ENCODE measurements at places on chromosomes 5 and 9.
A peak's percentile ranks its signal among the peaks of the same experiment; 100 is the strongest.

DNA sequence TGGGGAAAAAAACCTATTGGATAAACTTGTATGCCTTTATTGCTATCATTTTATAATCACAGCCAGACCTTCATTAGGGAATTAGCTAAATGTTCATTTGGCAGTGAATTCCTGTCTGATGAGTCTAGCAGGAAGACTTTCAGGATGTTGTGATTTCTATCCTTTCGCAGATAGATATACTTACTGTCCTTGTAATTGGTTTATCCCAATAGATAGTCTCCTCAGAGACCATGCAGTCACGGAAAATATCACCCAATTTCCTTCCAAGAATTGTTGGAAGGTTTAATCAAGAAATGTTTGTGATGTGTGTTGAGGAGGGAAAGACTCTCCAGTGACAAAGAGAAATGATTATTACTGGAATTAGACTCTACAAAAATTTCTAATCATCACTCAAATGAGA is 1937.9 kb upstream of the WWC1 start:
- no peak for DNase-seq

GRCh38 chr9:126956917-126957686 is 42.5 kb downstream of the RALGPS1 start:
- DNase-seq, result no peak

DNA sequence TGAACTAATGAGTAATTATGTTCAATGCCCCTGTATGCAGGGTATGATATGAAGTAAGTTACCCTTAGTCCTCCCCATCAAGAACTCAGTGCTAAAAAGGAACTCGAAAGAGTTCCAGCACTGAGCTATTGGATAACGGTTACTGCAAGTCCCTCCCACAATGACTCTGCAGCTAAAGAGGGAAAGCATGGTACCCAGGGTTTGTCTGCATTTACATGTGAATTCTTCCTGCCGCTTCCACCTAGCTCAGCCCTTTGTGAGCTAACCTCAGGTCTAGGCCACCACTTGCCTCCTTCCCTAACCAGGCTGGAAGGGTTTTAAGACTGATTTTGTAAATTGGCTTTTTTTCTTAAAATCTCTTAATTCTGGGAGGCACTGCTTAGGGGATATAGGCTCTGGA is 376.8 kb downstream of the EBF1 start:
- DNase-seq, result no peak

GRCh38 chr5:94240134-94240533 is 378.3 kb downstream of the KIAA0825 start:
- DNase-seq, result no peak

- no peak for DNase-seq
Measured at GRCh38 chr9:134459164-134459563, 132.9 kb downstream of the RXRA start.

DNA sequence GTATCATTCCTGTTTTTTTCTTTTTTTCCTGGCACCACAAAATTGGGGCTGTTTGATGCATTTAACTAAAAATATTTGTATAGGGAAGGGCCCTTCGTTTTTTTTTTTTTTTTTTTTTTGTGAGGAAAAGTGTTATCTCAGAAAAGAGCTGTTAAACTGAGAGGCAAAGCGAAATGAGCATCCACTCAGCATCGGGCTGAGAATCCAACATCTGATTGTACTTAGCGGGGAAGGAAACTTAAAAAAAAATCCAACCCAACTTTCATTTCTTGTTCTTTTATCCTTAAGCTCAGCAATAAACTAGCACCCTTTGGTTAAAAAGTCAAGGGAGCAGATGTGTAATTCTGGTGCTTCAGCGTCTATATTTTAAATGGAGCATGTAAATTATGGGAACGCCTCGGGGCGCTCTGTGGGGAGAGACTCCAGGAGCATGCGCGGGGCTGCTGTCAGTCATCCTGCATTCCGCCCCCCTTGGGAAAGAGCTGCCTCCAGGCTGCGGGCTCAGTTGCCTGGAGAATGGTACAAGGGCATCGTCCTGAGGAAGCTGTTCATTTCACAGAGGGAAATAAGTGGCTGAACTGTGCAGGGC is 33.3 kb downstream of the DMRT2 start:
- no peak for DNase-seq

DNA sequence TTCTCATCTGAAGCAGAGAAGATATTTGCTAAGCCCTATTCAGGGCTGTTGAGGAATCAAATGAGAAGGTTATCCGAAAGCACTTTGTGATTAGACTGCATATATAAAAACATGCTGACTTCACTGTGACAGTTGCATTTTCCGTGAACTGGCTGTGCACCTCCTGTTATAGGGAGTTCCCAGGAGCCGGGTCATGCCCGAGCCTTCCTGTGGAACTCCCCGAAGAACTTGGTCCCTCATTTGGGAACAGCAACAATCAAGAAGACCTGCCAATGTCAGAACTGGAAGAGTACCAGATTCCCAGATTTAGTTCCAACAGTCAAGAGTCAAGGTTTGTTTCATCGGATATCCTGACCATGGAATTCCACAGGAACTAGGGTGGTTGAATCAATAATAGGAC is 130.4 kb upstream of the RAI14 start:
- no peak for DNase-seq

DNA sequence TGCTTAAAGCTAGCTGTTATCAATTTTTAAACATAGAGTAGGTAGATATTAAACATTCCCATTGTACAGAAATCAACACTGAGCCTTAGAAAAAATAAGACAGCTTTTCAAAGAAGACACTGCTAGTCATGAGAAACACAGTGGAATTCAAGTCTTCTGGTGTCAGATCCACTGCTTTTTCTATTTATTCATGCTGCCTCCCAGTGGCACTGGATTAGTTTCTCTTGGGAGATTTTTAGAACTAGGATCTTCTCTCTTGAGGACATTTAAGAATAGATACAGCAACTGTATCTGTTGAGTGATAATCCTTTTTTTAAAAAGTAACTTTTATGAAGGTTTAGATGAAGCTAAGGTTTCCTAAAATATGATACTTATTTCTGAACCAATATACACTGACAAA is 1635.4 kb upstream of the C9orf72 start:
- no peak for DNase-seq

- DNase-seq, result no peak
Measured at GRCh38 chr5:172114875-172115422, 73.1 kb downstream of the STK10 start.

DNA sequence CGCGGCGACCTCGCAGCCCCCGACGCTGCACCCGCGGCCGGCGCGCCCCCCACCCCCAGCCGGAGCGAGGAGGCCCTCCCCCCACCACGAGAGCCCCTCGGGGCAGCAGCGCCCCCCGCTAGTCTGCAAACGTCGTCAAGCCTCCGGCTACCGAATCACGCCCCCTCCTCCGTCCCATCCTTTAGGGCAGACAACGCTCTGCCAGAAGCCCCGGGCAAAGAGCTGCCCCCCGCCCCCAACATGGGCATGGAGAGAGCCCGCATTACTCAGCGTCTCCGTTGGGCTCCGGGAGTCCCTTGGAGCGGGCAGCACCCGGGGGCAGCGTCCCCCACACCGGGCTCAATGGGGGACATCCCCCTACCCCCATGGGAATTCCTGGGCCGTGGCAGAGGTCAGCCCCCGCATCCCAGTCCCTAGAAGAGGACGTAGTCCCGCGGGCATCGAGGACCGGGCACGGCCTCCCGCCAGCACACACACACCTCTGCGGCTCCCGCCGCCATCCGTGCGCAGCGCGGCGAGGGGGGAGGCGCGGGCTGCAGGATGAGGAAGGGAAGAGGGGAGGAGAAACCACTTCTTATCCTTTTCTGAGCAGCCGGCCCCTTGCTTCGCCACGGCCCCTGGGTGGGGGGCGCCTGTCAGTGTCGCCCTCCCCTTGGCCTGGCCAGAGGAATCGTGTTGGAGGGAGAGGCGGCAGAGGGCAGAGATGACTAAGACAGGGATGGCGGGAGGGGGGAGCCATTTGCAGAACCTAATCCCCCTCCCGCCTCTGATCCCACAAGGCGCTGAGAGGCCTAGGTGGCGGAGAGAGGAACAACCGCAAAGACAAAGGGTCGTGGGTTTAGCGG is 750 bp downstream of the DNM1 start:
- no peak for DNase-seq

- DNase-seq, result no peak
Measured at GRCh38 chr9:6440405-6440804, 27.4 kb downstream of the UHRF2 start.

- DNase-seq, result no peak
Measured at GRCh38 chr9:92253656-92254055, 39.8 kb downstream of the IARS1 start.

DNA sequence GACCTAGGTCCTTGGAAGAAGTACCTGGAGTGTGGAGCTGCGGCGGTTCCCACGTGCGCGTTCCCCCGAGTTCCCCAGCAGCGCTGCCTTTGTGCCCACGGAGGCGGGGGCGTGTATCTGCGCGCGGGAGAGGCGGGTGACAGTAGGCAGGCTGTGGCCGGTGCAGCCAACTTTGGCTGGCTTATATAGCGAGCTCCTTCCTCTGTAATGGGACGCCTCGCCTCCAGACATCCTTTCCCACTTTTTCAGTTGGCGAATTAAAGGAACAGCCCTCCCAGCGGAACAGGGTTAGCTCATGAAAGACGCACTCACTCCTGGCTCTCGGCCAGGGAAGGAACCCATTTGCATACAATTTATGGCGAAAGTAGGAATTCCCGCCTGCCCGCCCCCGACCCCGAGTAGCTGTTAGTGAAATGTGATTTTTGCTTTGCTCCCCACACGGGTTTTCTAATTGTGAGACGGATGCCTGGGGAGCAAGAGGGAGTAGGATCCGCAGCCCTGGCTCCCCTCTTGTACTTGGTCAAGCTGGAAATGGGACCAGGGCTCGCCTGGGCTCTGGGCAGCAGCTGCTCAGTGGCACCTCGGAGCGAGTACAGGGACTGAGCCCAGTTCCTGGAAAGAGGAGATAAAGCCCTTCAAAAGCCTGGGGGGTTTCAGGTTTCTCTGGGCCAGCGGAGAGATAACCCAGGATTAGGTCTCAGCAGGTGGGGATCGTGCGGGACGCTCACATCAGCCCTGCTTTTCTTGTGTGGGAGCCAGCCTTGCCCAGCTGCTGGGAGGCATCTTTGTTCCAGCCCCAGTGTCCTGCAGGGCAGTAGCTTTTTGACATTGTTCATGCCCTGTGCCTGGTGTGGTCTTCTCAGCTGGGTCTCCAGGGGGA is at the start of gene TNC:
Gene TNC, minus strand, starts transcription at position 159 of the 880 bp plus-strand sequence. CDS start 27,139 bp downstream, outside the sequence.
- DNase-seq, result peak; percentile 35

DNA sequence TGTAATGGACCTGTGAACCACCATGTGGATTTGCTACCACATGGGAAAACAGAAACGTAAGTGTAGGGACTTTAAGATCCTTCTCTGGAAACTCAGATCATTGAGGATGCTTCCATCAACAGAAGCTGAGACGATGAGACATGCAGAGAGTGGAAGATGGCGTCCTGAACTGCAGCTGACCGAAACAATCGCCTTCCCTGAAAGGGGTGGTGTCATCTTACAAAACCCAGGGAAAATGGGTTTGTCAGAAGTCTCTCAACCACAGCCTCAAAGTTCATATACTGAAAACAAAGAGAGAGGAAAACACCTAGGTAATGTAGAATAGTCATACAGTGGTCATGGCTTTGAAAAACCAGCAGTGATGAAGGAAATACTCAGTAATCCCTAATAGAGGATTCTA is 6.6 kb upstream of the PTPN3 start:
- no peak for DNase-seq

GRCh38 chr9:35116539-35116897 is 856 bp upstream of the ATOSB start:
- no peak for DNase-seq

DNA sequence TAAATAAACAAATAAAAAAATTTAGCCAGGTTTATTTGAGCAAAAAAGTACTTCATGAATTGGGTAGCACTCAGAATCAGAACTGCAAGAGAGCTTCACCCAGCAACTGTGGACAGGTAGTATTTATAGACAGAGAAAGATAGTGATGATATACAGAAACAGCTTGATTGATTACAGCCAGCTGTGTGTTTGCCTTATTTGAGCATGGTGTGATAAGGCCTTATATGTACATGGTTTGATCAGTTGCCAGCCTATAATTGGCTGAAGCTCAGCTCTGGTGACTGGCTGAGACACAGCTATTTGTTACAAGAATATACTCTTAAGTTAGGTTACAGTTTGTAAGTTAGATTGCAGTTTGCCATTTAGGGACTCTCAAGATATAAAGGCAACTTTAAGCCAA is 34.3 kb upstream of the ARL15 start:
- DNase-seq, result no peak

DNA sequence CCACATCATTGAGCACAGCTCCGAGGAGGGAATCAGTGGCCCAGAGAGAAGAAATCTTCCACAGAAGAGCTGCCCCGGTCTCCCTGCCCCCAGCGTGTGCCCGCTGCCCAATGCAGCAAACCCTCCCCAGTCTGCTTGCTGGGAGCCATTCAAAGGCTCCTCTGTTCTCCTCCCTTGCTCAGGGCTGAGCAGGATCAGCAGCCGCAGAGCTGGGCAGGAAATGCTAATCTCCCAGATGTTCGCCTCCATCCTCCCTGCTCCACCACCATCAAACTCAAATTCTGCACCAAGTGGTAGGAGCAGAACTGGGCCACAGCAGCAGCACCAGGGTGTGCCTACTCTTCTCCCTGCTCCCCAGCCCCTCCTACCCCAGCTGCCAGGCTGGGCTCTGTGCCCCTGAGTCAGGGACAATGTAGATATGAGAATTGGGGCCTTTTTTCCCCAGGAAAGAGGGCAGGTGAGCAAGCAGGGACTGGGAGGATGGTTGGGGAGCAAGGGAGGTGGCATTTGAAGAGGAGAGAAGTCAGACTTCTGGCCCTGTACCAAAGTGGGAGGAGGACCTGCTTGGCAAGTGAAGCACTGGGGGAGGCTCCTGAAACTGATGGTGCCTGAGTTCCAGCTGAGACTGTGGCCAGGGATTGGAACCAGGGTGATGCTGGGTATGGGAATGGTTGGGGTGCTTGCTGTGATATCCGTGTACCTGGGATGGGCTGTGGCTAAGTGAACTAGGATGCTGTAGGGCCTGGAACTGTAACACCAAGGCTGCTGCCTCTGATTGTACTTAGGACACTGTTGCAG is 1.9 kb upstream of the PCDH1 start:
- DNase-seq, result no peak

DNA sequence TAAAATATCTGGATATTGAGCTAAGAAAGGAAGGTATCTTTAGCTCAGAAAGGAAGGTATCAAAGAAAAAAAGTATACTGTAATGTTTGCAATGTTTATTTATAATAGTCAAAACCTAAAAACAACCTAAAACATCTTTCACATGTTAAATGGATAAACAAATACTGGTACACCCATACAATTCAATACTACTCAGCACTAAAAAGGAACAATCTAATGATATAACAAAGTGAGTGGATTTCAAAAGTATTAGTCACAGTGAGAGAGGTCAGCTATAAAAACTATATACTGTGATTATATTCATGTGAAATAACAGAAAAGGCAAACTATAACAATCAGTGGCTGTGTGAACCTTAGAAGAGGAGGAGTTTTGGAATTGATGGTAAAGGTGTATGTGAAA is 455.0 kb upstream of the FTMT start:
- DNase-seq, result no peak

- DNase-seq, result no peak
Measured at GRCh38 chr9:89744730-89745129, 139.9 kb downstream of the GADD45G start.

- no peak for DNase-seq
Measured at GRCh38 chr5:74332006-74332405, 308.5 kb downstream of the ENC1 start.

- DNase-seq, result no peak
Measured at GRCh38 chr5:34002629-34003328, 5.1 kb downstream of the AMACR start.

GRCh38 chr9:131218370-131218769 is 57.9 kb downstream of the FAM78A start:
- DNase-seq, result no peak

GRCh38 chr5:94778299-94778698 is 159.8 kb downstream of the SLF1 start:
- no peak for DNase-seq

Data from iPS DF 6.9 (cell line).